ENCODE measurements at places on chromosomes 1 and 21.

DNA sequence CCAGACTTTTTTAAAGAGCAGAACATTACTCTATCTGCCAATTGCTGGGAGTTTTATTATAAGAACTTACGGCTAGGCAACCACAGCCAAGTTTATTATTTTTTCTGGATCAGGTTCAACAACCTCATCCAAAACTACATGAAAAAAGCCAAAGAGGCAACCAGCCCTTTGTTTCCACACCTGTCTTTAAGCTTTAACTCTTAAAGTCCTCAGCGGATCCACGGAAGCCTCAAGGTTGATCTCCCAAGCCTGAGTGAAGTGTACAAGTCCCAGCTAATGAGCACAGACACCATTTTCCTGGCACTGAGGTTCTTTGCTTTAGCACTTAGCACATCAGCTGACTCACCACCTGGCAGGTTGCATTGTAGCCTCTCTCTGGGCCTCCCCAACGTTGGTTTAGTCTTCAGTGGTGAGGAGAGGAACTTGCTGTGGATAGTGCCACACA is 143.1 kb downstream of the TGFBR3 start:
- no peak for DNase-seq

DNA sequence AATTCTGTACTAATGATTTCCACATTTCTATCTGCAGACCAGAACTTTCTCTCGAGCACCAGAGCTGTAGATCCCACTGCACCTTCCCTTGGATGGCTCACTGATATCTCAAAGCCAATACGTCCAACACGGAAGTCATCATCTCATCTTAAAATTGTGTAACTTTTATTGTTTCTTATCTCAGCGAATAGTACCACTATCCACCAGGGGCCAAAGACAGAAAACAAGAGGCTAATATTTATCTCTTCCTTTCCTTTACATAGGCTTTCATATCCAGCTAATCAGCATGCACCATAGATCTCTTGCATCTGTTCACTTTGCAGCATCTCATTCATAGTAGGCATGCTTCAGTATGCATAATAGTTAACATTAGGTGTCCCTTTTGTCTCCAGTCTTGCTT is 303.6 kb downstream of the PTPRC start:
- DNase-seq = no peak

- DNase-seq = no peak
These were observed 71.1 kb downstream of the ADCY10 start for GRCh38 chr1:167842872-167843271.

DNA sequence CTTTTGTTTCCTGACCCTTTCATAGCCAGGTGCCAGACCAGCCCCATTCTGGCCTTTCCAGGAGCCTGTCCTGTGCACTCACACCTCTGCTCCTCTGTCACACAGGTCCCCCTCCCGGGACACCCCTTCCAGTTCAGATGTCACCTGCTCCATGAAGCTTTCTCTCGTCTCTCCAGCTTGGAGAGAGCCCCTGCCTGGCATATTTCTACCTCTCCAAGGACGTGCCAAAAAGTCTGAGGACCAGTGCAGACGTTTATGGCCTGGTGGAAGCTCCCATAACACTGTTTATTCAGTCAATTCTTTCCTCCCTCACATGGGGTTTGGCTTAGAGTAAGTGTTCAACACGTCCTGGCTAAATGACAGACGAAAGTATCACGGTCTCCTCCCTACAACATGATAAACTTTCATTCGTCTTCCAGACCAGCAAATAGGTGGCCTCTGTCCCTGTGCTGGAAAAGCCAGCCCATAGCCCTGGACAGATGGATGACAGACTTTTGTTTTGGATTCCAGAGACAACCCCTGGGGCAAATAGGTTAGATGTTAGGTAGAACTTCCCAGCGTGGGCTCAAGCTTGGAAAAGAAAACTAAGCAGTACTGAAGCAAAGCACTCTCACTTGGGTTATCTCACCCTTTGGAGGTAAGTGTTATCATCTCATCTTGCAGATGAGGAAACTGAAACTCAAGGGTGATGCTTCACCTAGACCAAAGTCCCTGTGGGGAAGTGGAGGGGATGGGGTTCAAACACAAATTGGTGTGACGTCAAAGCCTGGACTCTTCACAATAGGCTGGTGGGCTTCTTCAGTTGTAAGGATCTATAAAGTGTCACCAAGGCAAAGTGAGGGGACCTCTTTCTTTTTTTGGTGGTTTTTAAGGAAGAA is 52.9 kb upstream of the ECE1 start:
- DNase-seq = no peak

DNA sequence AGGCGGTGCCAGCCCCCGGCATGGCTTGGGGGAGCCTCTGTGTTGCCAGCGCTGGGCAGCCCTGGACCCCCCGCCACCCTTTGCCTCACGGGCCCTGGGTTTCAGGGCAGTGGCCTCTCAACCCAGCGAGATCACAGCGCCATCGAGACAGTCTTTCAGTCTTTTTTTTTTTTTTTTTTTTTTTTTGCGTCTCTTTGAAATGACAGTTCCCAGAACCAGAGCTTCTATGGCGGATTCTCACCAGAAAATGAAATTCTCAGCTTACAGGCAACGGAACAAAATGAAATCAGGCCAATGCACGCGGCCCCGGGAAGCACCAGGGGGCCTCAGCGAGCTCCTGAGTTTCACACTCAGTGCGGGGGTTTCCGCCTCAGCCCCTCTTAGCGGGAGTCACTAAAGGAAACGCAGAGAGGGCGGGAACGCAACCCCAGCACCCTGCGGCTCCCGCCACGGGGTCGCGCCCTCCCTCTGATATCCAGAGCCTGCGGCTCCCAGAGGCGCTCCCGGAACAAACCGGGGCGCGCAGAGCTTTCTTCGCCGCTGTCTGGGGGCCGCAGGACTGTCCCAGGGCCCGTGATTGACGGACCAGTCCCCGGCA is 8.0 kb upstream of the COL6A1 start:
- DNase-seq = peak; percentile 68

Data from skeletal muscle cell (primary cell).